ENCODE measurements at places on chromosomes 11 and 22.

DNA sequence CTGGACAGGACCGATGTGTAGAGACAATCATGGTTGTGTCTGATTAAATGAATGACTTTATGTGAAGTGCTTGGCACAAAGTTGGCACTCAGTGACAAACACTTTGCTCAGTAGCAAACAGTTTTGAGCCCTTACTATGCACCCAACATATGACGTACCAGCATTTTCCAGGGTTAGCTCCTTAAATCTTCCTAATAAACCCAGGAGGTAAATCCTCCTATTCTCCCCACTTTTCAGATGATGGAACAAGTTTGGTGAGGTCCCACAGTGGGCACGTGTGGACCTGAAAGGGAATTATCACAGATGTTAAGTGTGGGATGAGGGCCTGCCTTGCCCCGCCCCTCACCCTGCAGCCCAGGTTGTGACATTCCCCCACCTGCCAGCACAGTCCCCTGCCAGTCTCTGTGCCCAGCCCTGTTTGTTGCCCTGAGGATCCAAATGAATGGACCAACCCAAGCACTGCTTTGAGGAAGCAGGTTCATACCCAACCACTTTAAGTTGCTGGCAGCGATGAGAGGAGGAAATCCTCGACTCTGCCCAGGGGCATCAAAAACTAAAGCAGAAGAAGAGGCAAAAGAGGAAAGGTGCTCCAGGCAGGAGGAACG lies 6.6 kb upstream of the CARD10 start:
- DNase-seq, result no peak

DNA sequence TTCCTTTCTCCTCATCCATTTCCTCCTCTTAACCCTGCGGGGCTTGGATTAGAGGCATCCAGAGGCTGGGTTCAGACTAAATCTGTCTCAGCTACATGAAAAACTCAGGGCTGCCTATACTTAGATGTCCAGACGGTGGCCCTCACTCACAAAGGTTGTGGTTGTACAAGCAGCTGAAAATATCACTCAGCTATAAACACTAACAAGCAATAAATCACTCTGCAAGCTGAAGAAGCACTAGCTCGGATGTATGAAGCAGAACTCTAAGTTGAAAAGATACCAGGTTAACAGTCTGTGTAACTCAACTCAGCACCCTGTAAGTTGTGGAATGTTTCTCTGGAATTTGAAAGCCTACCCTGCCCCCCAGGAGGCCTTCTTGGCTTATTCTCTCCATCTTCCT lies 82.9 kb downstream of the EXT2 start:
- peak; percentile 78 for DNase-seq

GRCh38 chr22:42437488-42438292 lies 5.5 kb upstream of the NFAM1 start:
- peak; percentile 53 for DNase-seq

- DNase-seq, result no peak
Observed at GRCh38 chr11:70549386-70549785, 151.1 kb downstream of the CTTN start.

GRCh38 chr11:132821014-132821413 lies 711.3 kb downstream of the OPCML start:
- DNase-seq, result peak; percentile 95

DNA sequence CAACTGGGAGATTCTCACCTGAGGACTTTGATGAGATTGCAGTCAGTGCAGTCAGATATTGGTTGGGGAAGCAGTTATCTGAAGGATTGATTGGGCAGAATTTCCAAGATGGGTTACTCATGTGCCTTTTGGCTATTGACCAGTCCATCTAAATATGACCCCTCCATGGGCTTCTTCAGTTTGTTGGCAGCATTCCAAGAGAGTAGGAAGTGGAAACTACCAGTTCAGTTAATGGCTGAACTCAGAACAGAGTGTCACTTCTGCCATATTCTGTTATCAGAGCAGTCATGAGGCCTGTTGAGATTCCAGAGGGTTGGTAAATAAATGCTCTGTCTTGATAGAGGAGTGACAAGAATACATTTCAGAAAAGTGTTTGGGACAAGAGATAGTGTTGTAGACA lies 71.0 kb downstream of the CYP2R1 start:
- no peak for DNase-seq

DNA sequence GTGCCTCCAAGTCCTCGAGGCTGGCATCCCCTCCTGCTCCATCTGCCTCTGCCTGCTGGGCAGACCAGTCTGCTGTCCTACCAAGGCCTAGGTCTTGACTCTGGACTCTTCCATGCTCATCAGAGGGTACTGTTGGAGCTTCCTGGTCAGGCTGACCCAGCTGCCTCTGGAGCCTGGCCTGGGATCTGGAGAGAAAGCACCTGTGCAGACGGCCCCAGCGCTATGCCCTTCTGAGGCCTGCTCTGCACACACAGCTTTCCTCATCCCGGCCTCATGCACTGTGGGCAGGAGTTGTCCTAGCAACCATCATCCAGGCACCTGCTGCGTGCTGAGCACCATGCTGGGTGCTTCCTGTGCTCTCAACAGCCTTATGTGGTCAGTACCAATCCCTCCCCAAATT lies 70.8 kb downstream of the CDKN1C start:
- DNase-seq, result no peak

- DNase-seq, result no peak
Observed at GRCh38 chr11:44747836-44748235, 21.1 kb downstream of the TSPAN18 start.

- DNase-seq, result no peak
Observed at GRCh38 chr11:15563054-15563453, 448.3 kb downstream of the INSC start.

DNA sequence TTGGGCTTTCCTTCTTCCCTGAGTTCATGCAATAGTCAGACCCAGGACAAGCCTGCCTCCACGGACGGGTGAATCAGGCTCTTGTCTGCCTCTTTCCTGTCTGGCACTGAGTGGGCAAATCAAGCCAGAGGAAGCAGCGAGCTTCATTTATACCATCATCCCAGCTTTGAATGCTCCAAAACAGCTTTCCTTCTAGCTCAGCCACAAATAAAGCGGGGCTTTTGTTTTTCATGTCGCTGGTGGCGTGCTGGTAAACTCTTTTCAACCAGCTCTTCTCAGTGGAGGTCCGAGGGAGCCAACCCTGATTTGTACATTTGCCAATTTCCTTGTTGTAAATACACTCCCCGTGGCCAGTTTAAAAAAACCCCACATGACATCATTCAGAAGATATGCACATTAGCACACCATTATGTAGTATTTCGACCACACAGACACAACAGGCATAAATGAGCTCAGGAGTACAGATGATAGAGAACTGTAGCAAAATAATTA lies 8.6 kb downstream of the C11orf91 start:
- peak; percentile 98 for DNase-seq

DNA sequence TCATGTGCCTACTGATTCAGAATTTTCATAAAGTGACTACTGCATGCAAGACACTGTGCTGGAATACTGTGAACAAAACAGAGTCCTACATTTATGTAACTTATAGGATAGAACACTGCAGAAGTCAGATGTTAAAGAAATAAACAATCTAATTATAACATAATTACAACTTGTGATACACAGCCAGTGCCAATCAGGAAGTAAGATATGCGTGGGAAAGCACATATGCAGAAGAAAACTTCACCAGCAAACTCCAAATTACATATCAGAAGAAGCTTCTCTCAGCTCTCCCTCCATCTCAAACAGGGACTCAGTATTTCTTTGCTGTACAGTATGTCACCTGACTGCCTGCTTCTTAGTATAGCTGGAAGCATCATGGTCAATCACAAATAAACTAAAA lies 37.4 kb downstream of the PAK1 start:
- no peak for DNase-seq

DNA sequence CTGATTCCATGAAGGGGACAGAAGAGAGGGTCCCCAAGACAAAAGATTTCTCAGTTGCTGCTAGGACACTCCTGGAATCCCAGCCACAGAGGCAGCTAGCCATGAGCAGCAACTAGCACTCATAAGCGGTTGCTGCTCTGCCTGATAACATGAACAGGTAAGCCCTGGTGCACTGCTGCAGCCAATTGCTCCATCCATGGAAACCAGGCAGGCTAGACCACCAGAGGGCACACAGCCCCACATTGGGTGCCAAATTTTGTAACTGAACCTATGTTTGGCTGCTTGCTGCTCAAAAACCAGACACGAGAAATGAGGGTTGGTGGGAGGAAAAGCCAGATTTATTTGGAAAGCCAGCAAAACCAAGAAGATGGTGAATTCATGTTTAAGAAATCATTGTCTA lies 21.9 kb upstream of the QSER1 start:
- DNase-seq, result no peak

DNA sequence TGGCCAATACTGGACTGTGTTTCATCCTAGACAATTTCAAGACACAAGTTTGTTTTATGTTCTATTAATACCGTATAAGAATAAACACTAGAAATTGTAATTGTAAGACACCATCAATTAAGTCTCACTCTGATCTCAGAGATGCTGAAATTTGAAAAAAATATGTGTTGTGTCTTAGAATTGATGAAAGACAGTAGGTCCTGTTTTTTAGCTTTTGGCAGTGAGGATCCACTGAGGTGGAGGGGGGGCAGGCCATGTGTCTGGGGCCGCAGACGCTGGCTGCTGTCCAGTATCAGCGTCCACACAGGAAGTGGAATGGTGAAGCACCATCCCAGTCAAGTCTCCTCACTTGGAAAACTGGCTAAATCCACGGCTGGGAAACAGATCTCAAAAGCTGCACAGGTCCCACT lies 22.5 kb upstream of the ALG8 start:
- peak; percentile 31 for DNase-seq

DNA sequence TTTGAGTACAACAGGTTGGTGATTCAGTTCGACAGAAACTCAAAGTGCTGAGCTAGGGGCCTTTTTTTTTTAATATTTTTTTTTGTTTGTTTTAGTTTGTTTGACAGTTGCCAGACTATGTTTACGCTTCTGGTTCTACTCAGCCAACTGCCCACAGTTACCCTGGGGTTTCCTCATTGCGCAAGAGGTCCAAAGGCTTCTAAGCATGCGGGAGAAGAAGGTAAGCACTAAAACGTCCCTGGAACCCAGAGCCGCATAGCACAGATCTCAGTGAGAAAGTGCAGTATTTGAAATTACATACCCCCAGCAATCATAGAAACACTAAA lies 649 bp downstream of the PRRG4 start:
- DNase-seq, result no peak
